Adrenal gland (tissue), 19 donors: ENCODE measurements at places on chromosomes 5 and 9. TPM values are rescaled to one million over a fixed set of nuclear protein-coding genes. Genes with fewer than 3 reads are reported as not detected.
A peak's percentile ranks its signal among the peaks of the same experiment; 100 is the strongest.

DNA sequence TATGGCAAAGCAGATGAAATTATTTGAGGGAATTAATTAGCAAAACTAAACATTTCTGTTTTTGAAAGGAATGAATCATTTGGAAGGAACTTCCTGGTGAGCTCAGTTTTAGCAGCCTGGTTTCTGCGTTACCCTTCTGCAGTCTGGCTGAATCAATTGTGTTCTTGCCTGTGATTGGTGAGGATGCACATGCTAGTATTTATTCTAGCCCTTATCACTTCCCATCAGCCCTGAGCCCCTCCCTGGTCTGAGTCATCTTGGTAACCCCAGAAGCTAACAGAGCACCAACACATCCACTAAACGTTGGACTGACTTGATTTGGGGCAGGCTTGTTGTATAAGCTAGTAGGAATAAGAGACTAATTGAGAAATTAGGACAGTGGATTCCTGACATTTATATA lies 6.6 kb downstream of the TJP2 start:
- peak; percentile 74 for DNase-seq

DNA sequence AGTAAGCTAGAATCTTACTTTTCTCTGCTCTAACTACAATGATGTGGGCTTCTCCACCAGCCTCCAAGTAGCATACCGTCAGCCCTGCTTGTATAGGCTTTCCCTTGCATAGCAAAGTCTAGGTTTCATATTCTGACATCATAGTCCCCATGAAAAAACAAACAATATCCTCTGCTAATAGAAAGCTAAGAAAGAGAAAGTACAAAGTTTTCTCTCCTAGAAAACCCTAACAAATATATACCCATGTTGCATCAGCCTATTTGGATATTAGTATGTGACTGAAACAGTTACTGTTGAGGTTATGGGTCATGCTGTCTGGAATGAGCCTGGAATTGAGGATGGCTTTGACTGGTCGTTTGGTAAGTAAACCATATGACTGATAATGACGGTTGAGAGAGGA lies 1696.0 kb downstream of the MAT2B start:
- no peak for DNase-seq

- no peak for DNase-seq
Observed at GRCh38 chr5:51684794-51685355, 301.6 kb downstream of the ISL1 start.

GRCh38 chr9:136544964-136545691 lies 720 bp downstream of the NOTCH1 start:
- DNase-seq = no peak

GRCh38 chr9:108300306-108301287 lies 555.2 kb downstream of the ACTL7B start:
- no peak for DNase-seq

- no peak for DNase-seq
Observed at GRCh38 chr9:96203867-96204501, 98.0 kb downstream of the HSD17B3 start.

- no peak for DNase-seq
Observed at GRCh38 chr5:60354311-60354710, 345.7 kb downstream of the DEPDC1B start.

DNA sequence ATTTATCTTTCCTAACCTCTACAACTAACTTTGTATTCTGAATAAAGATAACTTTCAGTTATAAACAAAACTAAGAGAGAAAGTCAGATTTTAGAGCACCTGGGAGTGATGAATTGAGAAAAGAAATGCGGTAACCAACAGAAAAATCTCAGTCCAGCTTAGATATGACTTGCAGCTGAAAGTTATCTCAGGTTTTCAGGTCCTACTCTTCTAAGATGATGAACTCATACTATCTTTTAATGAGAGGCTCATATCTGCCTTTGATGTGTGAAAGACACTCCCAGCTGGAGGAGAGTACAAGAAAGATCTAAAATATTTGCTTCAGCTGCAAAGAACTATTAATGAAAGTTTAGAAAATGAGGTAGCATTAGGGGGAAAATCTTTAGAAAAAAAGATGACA lies 190.5 kb downstream of the DENND1A start:
- no peak for DNase-seq

DNA sequence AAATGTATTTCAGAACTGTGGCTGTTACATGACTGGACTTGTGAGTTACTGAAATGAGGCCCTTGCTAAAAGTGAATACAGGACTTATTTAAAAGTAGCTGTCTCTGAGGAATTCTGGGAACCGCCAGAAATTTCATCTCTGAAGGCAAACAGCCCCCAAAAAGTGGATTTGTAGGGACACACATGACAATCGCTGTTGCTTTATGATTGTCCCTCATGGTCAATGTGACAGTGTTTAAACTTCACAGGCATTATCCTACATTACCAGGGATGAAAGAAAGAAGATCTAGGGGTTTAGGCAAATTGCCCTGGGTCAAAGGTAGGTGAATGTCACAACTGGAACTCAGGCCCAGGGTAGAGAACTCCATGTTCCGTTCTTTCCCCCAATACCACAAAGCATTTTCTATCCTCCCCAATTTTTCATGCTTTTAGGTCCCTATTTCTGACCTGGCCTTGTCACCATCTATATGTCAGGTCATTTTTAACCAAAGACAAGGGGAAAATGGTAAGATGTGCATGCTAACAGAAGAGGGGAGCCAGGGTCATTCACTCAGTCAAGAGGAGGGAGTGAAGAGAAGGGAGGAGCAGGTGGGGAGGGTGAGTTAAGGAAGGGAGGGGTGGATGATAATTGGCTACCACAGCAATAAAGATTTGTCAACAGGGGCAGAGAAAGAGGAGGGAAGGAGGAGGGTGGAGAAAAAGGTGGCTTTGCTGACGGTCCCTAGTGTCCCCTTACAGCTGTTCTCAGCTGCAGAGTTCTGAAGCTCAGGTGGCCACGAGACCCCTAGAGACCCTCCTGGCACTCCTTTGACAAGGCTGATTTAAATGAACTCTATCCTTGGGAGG lies 57.8 kb upstream of the GLRX start:
- no peak for DNase-seq

DNA sequence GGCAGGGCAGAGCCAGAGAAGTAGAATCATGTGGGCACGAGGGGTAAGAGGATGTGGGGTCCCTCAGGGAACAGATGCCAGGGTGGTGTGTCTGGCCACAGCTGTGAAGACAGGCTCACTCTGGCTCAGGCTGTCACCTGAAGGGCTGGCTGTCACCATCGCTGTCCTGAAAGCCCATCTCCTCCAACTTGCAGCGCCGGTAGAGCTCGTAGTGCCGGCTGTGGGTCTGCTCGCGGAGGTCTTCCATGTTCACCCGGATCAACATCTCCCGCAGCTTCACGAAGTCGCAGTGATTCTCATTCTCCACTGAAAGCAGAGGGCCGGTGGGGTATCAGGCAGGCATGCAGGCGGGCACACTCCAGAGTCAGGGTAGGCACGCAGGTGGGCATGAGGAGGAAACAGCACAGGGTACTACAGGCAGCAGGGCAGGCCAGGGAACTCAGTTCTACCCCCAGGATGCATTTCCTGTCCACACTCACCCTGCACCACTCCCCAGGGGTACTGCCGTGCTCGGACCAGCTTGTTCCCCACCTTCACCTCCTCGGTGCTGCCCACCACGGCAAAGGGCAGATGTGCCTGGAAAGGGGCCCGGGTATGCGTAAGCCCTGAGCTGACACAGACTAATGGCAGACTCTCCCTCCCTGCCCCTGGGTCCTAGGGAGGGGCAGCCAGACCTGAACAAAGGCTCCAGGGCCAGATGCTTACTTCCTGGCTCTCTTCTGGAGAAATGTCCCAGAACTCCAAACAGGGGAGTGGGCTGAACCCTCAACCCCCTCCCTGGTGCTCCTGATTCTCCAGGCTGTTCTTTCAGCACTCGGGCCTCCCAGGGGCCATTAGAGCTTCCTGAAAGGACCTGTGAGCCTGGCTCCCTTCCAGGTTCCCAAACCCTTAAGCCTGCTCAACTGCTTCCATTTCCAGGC lies 14.4 kb downstream of the CCNI2 start:
- peak; percentile 46 for DNase-seq

- DNase-seq = peak; percentile 56
Observed at GRCh38 chr5:178325679-178326373, 93.2 kb upstream of the PHYKPL start.

GRCh38 chr9:117120061-117120460 lies 294.8 kb downstream of the ASTN2 start:
- DNase-seq = no peak

GRCh38 chr5:15566306-15566705 lies 66.3 kb downstream of the FBXL7 start:
- peak; percentile 42 for DNase-seq

- DNase-seq = no peak
Observed at GRCh38 chr5:64165160-64165499, 513 bp upstream of the RNF180 start.

GRCh38 chr9:80369641-80370040 lies 797.9 kb downstream of the TLE4 start:
- no peak for DNase-seq

The C9 gene
- polyA plus RNA-seq = 0.53 TPM

The CKMT2 gene
- 22.5 TPM for polyA plus RNA-seq

The PCDHGB6 gene
- polyA plus RNA-seq = 7.2 TPM

The RNF183 gene
- 0.29 TPM for polyA plus RNA-seq

The LCN10 gene
- polyA plus RNA-seq = 9.5 TPM

The TAF11L11 gene
- not detected for polyA plus RNA-seq

The CCL19 gene
- 7.5 TPM for polyA plus RNA-seq

The ALAD gene
- 150 TPM for polyA plus RNA-seq
